DMS79 treated with DMSO at 0.1 percent for 48 hours (cell line): ENCODE measurements at places on chromosomes 11 and 22.

DNA sequence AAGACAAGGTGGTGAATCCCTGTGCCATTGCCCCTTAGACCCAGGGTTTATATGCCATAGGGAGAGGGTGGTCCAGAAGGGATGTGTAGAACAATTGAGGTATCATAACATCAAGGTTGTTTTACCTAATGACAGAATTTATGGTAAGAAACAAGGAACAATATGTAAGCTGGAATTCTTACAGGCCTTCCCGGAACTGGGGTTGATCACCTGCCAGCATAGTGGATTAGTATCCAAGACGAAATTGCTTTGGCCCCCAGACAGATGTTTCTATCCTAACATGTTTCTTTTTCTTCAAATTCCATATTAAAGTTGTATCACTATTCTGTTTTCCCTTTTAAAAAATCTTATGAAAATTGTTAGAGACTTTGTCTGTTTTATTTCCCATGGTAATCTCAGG lies 343.8 kb upstream of the ANO3 start:
- no peak for DNase-seq

- no peak for DNase-seq
Measured at GRCh38 chr11:118658429-118659313, 20.8 kb downstream of the TREH start.

DNA sequence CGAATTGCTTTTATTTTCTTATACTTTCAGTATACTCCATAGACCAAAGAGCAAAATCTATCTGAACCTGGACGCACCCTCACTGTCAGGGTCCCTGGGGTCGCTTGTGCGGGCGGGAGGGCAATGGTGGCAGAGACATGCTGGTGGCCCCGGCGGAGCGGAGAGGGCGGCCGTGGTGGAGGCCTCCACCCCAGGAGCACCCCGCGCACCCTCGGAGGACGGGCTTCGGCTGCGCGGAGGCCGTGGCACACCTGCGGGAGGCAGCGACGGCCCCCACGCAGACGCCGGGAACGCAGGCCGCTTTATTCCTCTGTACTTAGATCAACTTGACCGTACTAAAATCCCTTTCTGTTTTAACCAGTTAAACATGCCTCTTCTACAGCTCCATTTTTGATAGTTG lies 1077.4 kb downstream of the BRD1 start:
- no peak for DNase-seq

GRCh38 chr11:126716456-126717083 lies 284.0 kb downstream of the KIRREL3 start:
- DNase-seq, result peak; percentile 21

DNA sequence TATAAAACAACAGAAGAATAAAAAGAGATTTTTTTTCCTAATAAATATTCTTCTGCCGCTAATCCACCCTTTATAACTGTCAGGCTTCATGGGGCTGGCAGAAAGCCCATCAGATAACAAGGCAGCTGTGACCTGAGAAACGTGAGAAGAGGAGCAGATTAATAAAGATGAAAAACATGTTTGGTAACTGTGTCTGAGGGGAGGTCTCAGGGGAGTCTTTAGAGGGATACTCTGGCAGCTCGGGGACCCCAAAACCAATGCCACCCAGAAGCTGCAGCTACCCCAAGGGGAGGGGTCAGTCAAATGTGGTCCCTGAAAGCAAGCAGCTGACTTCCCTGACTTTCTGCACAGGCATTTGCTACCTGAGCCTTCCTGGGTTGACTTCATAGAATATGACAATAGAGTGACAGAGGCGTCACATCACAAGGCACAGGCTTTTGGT lies 48.4 kb upstream of the POU2AF1 start:
- peak; percentile 99 for DNase-seq

DNA sequence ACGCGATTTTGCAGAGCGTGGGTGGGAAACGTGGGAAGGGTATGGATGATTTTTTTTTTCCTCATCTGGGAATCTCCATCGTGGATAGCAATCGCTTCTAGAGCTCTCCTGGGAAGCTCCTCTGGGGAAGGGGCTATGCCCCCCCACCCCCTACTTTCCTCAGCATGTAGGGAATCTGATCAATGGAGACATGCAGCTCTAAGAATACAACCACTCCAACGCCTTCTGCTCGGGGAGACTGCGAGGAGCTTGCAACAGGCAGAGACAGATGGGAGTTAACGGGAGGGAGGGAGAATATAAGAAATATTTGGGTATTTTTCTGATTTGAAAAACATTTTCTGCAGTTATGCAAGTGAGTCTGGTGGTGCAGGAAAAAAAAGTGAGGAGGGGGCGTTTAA lies 104.6 kb upstream of the HSD17B12 start:
- DNase-seq, result no peak
